CD4-positive, alpha-beta T cell treated with Interleukin-1 beta for 1 hour (primary cell): ENCODE measurements at places on chromosomes 3 and 15.

DNA sequence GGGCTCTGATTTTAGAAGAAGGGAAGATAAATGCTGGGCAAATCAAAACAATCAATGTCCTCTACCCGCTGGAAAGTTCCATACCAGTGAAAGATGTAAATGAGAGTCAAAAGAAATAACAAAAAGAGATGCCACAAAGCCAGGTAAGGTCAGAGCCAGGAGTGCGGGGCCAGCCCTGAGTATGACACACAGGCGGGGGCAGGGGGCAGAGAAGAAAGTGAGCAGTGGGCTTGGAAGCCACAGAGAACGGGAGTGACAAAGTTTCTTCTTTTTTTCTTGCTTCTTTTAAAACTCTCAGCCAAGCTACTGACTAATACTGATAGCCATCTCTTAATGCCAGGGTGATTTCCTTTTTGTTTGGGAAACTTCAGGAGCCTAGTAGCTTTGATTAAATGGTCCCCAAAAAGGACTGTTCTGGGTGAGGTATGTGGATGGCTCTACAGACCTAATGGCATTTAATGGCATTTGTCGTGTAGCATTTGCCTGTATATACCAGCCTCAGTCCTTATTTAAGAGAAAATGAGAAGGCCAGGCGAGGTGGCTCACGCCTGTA is 23.1 kb upstream of the TSEN2 start:
- no peak for DNase-seq

DNA sequence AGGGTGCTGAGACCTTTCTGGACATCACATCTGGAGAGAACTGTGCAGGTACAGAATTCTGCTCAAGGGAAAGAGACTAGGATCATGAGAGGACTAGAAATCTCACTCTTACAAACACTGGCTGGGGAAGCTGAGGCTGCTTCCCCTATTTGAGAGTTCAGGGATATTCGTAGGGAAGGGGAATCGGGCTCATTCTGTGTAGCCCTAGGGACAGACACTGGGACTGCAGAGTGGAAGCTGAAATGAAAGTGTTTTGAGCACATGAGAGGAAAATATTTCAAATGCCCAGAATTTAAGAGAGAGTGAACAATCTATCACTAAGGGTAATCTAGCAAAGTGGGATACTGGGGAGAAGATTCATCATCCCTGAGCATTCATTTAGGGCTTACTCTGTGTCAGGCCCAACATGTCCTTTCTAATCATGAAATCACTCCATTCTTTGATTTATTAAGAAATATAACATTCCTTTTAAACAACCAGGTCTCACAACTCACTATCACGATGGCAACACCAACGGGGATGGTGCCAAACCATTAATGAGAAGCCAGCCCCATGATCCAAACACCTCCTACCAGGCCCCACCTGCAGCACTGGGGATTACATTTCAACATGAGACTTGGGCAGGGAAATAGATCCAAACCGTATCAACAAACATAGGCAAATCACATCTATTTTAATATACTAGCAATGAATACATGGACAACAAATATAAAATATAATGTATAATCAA is 63.0 kb downstream of the CPN2 start:
- no peak for DNase-seq

DNA sequence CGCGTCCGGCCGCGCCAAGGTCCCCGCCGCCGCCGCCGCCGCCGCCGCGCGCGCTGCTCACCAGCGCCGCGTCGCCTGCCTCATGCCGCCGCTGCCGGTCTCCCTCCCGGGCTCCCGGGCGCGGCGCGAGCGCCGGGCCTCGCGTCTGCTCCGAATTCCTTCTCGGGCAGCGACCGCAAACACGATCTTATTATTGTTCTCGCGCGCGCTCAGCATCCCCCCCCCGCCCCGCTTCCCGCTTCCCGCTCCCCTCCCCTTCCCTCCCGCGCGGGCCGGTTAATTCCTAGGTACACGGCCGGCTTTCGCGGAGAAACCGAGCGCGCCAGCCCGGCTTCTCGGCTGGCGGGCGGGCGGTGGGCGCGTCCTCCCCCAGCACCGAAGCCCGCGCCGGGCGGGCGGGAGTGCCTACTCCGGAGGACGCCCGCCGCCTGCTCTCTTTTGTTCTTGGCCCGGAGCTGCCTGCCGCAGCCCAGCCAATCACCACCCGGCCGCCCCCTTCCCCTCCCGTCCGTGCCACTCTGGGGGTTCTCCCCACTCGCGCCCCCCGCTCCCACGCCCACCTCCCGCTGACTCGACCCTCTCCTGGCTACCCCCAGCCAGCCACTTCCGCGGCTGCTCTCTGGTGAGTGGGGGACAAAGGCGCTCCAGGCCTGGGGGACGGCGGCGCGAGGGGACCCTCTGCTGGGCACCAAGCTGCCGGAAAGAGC is at the start of gene HDGFL3:
HDGFL3 (minus strand) TSS at position 164 of the 707 bp plus-strand sequence. CDS start 409 bp downstream, outside the sequence.
- peak; percentile 26 for DNase-seq

DNA sequence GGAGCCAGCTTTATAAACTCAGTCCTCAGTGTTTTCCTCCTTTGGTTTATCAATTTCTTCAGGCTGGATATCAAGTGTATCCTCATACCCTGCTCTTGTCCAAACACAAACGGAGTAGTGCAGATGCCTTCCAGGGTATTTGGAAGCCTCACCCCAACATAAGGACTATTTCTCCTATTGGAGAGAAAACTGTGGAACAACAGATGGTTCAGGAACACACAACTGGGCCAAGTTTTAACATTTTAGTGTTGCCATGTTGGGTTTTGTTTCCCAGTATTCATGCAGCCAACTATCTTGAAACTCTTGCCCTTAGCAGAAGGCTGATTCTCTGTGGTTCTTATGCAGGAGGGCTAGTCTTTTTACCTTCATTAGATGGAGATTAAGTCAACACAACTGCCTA is 398.1 kb downstream of the GABRB3 start:
- DNase-seq, result no peak

- no peak for DNase-seq
These were observed 593.9 kb downstream of the PYDC2 start for GRCh38 chr3:192054881-192055280.

- no peak for DNase-seq
These were observed 3.2 kb upstream of the TBC1D23 start for GRCh38 chr3:100257586-100257985.

DNA sequence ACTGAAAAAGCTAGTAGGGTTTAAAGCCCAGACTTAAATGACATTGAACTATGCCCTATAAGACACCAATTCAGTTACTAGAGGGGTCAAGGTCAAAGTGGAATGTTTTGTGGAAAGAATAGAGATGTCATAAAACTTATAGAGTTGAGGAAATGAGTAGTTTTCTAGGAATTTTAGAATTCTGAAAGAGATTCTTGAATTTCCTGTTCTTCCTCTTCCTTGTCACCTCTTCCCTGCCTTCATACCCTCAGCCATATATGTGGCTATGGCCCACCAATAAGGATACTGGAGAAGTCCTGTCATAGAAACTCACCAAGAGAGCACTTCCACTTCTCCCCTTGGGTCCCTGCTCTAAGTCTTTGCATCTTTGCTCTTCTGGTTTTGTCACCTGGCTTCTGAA is 104.9 kb upstream of the TGFBR2 start:
- DNase-seq, result no peak

DNA sequence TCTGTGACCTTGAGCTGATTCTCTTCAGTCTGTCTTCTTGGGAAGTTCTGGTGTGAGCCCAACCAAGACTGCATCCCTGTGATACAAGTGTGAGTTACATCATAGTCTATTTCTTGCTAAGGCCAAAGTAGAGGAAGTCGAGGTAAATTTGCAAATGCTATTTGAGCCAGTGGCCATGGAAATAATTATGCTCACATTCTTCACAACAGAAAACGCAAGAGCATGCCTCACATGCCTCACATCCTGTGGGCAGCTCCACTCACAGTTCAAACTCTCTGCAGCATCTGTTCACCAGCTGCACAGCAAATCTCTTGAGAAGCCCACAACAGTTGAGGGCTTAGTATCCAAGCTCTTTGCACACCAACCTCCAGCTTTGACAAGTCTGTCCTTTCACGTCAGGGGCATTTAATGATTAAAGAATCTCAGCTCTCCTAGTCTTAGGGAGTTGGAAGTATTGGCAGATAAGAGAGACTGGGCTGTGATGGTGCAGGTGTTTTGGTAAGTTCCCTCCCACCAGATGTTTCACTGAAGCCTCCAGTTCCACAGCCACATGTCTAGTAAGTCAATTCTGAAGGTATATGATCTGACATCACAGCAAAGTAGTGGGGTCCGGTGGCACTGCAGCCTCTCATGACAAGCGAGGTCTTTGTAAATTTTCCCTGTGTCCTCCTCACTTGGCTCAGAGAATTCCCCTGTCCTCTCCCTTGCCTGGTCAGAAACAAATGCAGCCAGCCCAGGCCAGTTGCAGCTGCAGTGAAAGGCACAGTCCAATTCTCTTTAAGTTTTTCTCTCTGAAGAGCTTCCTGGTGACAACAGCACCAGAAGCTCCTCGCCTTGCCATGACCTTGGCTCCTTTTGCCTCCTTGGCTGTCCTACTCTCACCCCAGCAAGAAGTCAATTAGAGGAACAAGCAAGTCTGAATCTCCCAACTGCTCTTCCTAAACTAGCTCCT is 166.1 kb downstream of the SSR3 start:
- no peak for DNase-seq

- DNase-seq, result no peak
These were observed 131.0 kb downstream of the NTRK3 start for GRCh38 chr15:88125576-88125975.

GRCh38 chr3:187368251-187369088 is at the start of gene RTP4:
TSS of gene RTP4 (plus strand) at chr3:187368385. CDS start at chr3:187368442, 57 bp downstream.
- DNase-seq, result peak; percentile 22

DNA sequence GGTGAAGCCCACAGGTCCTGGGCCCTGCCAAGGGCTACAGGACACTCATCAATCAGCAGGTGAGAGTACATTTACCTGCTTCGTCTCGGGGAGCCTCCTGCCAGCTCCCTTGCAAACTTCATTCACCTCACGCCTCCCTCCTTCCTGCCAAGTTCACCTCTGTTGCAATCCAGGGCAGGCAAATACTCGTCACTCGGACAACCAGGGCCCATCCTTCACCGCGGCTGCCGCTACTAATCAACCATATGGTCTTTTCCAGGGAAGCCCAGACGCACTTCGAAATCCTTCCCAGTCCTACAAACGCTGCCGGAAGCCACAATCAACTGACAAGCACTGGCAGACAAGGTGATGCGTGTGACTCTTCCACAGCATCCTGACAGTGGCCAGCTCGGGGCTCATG is 200.7 kb upstream of the NSMCE3 start:
- DNase-seq, result no peak

DNA sequence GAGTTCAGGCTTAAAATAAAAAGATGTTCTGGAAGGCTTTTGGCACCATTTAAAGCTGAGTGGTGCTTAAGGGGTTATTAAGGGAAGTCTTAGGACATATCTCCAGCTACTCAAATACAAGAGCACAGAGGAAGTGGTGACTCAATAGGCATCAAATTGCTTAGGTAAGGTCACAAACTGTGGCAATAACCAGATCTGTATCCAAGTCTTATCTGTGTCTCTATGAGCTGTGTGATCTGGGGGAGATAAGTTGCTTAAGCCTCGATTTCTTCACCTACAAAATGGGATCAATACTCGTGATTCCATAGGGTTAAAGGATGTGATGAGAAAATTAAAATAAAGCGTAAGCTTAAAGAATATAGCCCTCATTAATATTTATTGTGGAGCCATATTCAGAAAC is 7.6 kb downstream of the HDC start:
- no peak for DNase-seq

DNA sequence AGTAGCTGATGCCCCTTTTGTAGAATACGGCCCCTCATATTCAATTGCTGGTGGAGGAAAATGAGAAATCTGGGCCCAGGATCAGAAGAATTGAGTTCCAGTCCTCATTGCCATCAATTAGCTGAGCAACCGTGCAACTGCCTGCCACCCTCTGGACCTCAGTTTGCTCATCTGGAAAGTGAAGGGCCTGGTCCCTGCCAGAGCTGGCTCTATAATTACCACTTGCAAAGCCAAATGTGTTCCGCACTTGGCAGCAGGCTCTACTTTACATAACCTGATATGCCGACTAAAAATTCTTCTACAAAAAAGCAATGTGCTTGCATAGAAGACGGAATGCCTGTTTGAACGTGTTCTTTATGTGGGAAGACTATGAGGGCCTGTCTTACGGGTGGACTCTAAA is 8.6 kb upstream of the ITGB5 start:
- no peak for DNase-seq

GRCh38 chr3:17964108-17964507 is 221.7 kb upstream of the TBC1D5 start:
- no peak for DNase-seq

GRCh38 chr3:192907784-192908183 is 9.9 kb downstream of the MB21D2 start:
- no peak for DNase-seq

DNA sequence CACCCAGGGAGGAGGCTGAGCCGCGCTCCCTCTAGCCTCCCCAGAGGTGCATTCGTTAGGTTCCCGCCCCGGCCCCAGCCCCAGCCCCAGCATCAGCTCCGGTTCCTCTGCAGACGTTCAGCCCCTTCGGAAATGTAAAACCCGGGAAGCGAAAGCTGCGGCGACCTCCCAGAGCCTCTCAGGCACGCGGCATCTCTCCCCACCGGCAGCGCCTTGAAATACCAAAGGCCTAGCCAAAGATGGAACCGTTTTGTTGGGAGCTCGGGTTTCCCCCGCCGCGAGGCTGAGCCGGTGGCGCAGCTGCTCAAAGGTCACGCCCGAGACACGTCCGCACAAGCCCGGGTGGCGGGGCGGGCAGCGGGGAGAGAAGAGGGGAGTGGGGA is 77.8 kb upstream of the HES1 start:
- peak; percentile 31 for DNase-seq

DNA sequence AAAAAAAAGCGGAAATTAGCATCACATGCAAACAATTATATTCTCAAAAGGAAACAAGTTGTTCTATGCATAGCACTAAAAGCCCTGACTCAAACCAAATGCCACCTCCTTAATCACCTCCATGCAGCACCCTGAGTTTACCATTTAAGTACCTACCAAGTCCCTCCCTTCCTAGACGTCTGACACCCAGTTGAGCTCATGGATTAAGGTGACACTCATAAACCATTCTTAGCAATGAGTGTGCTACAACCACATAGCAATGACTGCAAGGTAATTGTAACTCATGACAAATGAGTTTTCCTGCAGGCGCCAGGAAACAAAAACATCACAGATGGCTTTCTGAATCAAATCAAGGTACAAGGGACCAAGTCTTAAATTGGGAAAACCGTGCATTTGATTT is 32.0 kb downstream of the WWTR1 start:
- DNase-seq, result no peak

GRCh38 chr3:175381685-175382084 is 522.6 kb downstream of the NAALADL2 start:
- no peak for DNase-seq

DNA sequence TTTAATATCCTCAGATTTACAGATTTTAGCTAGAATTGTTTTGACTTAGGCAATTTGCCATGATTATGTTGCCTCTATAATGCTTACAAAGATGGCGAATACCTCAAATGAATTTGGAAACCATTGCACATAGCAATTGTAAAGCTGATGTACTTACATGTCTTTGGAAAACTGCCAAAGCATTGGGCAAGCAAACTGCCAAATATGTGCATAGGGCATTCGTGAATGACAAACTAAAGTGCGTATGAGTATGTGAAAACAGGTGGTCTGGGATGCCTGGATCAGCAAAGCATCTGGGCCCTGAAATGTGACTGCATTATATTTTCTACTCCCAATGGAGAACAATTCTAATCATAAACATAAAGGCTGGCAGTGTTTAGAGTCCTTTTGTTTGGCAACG is 445.3 kb upstream of the ROBO1 start:
- DNase-seq, result no peak
